ENCODE measurements at places on chromosomes 3 and 15.

DNA sequence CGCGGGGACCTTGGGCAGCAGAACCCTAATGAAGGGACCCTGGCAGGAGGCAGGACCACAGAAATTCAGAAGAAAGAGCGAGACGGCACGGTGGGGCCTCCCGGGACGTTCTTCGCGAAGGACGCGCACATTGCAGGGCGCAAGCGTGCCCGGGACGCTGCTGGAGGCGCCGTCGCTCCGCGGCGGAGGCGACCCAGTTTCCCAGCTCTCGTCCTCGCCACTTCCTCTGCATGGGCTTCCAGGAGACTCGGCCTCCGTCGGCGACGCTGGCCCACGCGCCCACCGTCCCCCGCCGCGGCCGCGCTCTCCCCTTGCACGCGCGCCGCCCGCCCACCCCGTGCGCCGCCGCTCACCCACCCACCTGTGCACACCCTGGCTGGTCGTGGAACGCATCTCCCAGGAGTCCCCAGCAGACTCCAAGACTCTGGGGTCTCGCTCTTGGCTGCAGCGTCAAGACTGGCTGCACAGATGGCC lies 31.8 kb upstream of the SMAD3 start:
- no peak for DNase-seq

- no peak for DNase-seq
These were observed 103.0 kb downstream of the SUCNR1 start for GRCh38 chr3:151976211-151977050.

- no peak for DNase-seq
These were observed 596.0 kb upstream of the GRM7 start for GRCh38 chr3:6264906-6265305.

DNA sequence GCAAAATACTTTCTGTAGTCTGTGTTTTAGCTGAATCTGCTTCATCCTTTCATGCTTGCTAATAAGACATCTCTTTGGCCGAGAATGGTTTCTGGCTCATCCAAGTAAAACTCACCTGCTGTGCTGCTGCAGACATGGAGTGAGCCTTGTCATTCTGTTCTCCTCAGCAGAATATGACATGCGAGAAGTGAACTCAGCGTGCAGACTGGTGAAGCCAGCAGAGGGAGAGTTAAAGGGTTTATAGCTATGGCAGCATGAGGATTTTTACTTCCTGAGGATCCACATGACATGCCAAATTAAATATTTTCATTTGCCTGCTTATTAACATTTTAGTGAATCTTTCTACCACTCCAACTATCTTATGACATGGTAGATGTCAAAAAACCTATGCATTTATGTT lies 658.4 kb upstream of the NECTIN3 start:
- DNase-seq: no peak

DNA sequence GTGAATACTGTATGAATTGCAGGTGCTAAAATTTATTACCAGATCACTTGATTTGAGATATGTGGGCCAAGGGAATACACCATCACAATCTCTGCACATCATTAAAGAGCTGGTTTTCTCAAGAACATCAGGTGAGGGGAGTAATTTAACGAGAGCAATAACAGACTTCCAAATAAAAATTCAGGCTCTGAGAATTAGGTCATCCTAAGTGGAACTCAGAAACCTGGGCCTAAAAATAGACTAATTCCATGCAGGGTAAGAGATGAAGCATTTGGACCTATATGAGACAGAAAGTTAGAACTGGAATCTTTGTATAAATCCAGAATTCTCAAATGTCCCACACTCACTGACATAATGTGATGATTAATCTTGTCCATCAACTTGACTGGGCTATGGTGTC lies 331.1 kb downstream of the ZNF621 start:
- DNase-seq: no peak

- DNase-seq: no peak
These were observed 13.4 kb downstream of the UBP1 start for GRCh38 chr3:33426630-33427317.

DNA sequence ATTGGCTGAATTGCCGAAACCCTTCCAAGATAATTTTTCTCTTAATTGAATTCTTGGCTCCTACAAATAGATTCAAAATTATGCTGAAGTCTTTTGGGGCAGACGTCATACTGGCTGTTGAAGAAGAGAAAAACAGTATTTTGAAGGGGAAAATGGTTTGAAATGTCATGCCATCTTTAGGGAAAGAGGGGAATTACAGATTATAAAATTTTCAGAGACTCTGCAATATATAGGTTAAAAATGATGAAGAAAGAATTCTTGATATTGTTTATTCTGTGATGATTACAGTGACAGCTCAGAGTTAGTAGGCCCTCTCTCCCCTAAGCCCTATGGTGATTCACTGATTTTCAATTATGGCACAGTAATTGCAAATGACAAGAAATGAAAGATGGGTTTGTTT lies 86.1 kb downstream of the CGNL1 start:
- no peak for DNase-seq

- no peak for DNase-seq
These were observed 167.3 kb downstream of the XXYLT1 start for GRCh38 chr3:195103623-195104022.

GRCh38 chr3:190621927-190622326 lies 108.0 kb downstream of the IL1RAP start:
- DNase-seq: no peak

GRCh38 chr15:63156755-63157117 lies 541 bp downstream of the RPS27L start:
- no peak for DNase-seq

DNA sequence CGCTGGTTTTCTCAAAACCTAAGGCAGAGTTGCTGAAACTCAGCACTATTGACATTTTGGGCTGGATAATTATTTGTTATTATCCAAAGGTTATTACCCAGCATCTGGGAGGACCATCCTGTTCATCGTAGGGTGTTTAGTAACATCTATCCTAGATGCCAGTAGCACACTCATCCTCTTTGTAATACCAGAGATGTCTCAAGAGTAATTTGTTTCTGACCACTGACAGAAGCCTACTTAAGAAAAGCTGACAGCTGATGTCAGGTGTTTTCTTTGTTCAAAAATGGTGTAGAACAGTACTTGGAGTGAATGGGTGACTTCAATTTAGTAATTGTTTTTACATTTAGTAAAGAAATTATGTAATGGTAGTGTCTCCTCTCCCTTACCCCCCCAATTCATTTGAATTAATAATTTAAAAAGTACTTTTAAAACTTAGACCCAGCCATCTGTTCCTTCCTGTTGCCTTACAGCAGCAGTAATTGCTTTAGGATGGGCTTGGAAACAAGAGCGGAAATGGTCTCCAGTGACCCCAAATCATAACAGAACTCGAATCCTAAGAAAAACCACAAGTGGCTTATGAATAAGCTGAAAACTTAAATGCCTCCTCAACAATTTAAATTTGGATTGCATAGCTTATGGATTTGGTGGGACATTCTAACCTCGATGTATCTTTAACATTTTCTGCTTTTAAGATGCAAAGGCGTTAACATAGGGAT lies 105.4 kb downstream of the PTPRG start:
- no peak for DNase-seq

DNA sequence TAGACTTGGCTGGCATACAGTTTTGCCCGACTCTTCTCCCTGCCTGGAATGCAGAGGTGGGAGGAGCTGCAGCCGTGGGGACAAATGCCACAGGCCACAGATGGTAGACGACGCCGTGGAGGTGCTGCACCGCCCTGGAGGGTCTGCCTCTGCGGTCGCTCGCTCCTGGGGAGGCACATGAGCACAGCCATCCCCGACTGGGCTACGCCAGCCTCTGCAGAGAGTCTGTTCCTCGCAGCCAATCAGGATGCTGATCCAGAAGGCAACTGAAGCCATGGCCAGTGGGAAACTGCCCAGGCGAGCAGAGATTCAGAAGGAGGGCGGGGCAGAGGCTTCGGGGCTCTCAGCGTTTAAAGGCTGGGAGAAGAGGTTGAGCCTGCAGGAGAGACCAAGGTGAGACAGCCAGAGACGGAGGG lies 11.9 kb upstream of the LRRC15 start:
- no peak for DNase-seq

- DNase-seq: no peak
These were observed 70.2 kb downstream of the EFCAB12 start for GRCh38 chr3:129358177-129358771.

DNA sequence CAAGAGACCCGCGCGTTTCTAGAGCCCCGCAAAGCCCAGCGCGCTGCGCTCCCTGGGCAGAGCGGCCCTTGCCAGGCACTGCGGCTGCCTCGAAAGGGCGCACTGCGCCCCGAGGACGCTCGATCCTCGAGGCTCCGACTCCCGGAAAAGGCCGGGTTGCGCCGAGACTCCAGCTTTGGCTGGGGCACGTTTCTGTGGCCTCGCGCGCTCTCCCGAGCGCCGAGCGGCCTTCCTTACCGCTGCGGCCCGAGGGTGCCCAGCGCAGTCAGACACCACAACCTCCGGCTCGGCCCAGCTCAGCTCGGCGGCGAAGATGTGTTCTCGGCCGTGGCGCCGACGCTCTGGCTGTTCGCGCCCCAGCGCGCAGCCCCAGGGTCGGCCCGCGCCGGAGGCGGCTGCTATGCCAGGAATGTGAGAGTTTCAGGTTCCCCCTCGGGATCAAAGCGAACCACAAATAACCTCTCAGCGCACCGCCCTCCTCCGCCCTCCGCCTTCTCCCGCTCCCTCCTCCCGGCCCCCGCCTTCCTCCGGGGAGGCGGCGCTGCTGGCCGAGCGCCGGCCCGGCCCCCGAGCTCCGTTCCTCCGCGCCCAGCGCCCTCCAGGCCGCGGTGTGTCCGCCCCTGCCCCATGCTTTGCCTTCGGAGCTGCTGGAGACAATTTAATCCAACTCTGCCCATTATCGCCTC lies at the start of gene AMOTL2:
Gene AMOTL2, minus strand, starts transcription at position 343 of the 686 bp plus-strand sequence. CDS start 3,014 bp downstream, outside the sequence.
- peak; percentile 85 for DNase-seq

DNA sequence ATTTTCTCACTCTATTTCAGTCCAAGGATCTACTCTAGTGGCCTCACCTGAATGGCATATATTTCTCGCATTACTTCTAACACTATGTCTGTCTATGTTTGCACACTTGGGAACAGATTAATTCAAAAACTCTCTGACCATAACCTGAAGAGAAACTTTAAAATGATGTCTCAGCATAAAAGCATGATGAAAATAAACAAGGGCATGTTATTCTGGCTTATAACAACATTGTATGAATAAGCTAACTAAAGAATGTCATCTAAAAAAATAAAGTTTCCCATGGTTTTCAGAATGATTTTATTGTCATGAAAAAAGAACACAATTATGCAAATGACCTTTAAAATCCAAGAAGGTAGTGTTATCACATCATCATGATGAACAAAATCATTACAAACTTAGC lies 85.5 kb upstream of the ROBO2 start:
- no peak for DNase-seq

DNA sequence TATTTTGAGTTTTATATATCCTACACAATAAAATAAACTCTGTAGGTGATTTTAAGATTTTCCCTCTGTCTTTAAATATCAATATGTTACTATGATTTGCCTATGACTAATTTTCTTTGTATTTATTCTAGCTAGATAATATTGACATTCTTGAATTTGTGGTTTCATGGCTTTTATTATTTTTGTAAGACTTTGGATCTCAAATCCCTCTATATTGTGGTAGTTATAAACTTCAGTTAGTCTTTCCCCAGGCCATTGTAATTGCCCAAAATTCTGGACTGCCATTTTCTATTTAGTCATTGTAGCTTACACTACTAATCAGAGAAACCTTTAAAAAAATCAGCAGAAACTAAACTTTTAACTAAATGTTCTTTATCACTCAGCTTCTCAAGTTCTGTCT lies 1559.3 kb upstream of the GBE1 start:
- DNase-seq: no peak

GRCh38 chr15:68851971-68852370 lies 31.3 kb upstream of the ANP32A start:
- DNase-seq: no peak

Measured in breast epithelium (tissue), 4 donors.